CD4-positive, alpha-beta T cell treated with Interferon gamma for 1 hour (primary cell): ENCODE measurements at places on chromosomes 3 and 15.
A peak's percentile ranks its signal among the peaks of the same experiment; 100 is the strongest.

GRCh38 chr15:30859091-30859874, 44.4 kb upstream of the FAN1 start:
- no peak for DNase-seq

DNA sequence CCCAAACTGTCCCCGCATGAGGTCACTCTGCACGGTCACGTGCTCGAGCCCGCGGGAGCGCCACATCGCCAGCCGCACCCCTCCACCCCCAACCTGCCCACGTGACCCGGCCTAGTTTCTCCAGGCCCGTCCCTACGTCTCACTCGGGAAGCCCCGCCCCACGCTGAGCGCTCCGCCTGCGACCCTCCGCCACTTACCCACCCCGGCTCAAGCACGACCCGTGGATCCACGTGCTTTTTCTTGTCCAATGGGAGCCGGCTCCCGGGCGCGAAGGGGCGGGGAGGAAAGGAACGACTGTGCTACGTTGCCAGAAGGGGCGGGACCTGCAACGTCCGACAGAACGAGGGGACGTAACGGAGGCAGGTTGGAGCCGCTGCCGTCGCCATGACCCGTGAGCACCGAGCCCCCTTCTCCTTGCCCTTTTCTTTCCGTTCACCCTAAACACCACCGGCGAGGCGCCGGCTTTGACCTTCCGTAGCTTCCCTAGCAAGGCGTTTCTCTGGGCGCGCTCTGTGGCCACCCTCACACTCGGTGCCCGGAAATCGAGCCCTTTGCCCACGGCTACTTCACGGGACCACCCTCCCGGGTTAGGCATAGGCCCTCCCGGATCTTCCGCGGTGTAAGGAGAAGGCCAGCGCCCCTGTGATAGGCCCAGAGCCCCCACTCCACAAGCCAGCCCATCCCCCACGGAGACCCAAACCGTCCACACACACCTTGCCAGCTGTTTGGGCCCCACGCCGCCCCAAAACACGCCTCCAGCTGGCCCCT, at the start of gene SERF2:
Gene SERF2 (plus strand): TSS at position 328 of the 768 bp plus-strand sequence. CDS start 57 bp downstream, at position 385.
- peak; percentile 100 for DNase-seq

GRCh38 chr3:66980791-66981190, 17.3 kb upstream of the KBTBD8 start:
- DNase-seq = no peak

DNA sequence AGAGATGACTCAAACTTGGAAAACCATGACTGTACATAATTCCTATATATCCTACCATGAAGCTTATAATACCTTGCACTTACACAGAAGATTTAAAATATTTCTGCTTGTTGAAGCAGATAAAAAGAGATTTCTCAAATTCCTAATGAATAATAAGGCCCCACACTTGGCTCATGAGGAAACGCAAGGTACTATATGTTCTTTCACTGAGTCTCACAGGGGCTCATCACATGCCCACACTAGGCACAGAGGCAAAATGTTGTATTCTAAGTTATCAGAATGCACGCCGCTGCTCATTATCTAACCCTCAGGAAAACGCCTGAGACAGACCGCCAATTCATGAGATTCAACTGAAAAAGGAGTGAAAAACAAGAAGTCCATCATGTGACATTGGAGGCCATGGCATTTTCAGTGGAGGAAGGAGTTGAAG, 5.6 kb downstream of the MYO1E start:
- DNase-seq = no peak

- no peak for DNase-seq
Measured at GRCh38 chr15:60369696-60370095, 28.1 kb downstream of the ANXA2 start.

DNA sequence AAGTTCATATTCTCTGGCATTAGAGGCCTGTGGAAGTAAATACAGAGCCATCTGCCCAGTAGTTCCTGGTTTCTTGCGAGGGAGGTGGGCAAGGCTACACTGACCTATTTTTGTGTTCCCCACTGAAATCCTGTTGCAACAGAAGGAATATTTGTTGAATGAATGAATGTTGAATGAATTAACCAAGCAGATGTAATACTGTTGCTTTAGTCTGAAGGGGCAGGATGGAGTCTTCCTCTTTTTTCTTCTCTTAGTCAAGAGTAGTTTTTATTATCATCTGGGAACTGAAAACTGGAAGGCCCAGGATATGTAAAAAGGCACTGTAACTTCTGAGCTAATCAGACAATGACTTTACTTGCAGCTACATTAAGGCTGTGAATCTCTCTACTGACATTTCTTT, 17.1 kb downstream of the BLOC1S6 start:
- no peak for DNase-seq

DNA sequence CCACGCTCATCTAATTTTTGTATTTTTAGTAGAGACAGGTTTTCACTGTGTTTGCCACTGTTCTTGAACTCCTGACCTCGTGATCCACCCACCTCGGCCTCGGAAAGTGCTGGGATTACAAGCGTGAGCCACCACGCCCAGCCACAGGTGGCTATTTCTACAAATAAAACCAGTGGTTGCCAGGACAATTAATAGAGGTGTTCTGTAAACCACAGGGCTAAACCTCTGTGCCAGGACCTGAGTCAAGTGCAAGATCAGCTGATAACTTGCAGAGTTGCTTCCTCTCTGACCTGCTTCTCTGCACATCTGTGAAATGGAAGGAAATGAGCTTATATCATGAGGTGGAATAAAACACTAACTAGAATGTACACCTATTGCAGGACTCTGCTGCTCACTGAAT, 72.8 kb downstream of the CD200R1L start:
- DNase-seq = peak; percentile 53

DNA sequence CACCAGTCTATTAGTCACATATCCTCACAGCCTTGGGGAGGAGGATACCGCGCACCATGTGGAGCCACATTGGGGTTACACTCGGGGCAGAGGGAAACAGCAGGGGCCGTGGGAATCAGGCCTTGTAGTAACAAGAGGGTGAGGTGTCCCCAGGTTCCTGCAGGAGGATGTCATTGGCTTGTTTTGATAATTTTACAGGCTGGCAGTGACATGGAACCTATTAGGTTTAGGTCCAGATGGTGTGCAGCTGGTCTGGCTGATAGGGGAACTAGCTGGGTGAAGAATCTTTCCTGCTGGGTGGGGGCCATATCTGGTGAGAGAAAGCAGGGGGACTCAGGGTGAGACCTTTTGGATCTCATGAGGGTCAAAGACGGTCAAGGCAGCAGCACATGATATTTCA, 9.8 kb upstream of the MEF2A start:
- peak; percentile 30 for DNase-seq

DNA sequence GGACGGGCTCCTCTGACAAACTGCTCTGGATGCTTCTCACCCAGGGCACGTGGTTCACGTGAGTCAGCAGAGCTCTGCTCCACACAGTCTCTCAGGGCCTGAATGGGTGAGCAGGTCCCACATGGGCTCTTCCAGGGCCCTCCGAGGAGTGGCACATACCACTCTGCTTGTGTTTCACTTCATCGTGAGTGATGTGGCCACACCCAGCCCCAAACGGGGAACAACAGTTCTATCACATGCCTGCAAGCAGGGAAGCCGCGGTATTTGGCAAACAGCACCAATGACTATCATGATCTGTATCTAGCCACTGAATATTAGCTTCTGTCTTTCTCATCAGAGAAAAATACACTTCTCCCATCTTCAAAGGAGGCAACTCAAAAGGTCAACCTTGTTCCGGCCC, 352.8 kb downstream of the GABRG3 start:
- no peak for DNase-seq

GRCh38 chr3:158213461-158213860, 103.6 kb downstream of the RSRC1 start:
- no peak for DNase-seq

- DNase-seq = no peak
Measured at GRCh38 chr3:122255757-122256439, 69.2 kb upstream of the CSTA start.

DNA sequence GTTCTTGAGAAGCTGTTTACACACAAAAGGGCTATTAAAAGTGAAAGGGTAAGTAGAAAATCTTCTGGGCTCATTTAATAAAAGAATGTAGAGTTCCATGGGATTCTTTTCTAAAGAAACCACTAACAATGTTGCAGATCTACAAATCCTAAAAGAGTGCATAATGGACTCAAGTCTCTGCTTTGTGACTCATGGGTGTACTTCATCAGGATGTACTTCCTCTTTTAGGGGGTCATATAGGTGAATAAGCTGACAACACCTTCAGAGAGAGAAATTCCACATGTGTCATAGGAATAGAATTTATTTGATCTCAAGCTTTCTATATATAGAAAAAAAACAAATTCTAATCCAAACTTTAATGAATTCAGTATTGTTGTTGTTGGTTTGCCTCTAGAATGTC, 355.5 kb downstream of the TIGIT start:
- DNase-seq = no peak

GRCh38 chr3:33942483-33943150, 144.2 kb downstream of the PDCD6IP start:
- DNase-seq = no peak

DNA sequence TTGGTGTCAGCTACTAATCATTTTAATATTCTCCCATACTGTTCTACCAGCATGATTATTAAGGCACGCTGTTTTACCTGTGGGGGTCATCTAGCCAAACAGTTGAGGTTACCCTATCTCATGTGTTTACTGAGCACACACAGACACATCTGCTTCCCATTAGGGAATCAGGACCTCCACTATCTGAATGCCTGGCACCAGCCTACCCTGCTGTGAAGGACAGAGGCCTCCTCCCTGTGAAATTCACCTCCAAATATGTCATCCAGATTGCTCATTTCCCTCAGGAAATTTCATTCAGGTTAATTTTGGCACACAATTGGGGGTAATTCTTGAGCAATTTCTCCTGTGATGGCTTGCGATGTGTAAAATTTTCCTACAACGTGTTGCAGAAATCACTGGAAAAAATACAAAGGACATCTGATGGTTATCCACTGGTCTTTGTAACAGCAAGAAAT, 155.6 kb upstream of the NR2E3 start:
- no peak for DNase-seq

DNA sequence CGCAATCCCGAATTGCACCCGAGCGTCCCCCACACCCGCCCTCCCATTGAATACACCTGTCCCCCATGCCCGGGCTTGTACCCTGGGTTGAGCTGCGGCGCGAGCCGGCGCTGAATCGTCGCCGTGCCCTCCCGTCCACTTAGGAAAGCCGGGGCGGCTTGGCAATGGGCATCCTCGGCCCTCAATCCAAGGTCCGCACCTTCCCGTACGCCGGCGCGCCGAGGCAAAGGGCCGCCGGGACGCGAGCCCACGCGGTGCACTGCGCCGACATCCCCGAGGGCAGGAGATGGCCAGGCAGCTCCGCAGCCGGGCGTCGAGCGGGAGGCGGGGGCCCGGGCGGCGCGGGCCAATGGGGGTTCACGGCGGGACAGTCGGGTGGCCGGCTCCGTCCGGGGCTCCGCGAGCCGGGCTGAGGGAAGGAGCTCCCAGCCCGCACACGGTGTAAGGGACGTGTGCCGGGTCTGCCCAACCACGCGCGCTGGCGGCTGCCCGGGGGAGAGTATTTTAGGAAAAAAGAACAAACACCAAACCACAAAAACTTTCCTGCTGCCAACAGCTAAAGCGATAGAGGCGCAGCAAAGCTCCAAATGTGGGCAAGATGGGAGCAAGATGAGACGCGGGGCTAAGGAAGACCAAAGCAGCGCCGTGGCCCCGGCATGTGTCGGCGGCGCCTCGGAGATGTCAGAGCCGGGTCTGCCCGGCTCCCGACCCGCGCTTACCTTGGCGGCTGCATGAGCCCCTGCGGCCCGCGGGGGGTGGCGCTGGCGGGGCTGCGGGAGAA, 621 bp downstream of the RGMA start:
- no peak for DNase-seq

DNA sequence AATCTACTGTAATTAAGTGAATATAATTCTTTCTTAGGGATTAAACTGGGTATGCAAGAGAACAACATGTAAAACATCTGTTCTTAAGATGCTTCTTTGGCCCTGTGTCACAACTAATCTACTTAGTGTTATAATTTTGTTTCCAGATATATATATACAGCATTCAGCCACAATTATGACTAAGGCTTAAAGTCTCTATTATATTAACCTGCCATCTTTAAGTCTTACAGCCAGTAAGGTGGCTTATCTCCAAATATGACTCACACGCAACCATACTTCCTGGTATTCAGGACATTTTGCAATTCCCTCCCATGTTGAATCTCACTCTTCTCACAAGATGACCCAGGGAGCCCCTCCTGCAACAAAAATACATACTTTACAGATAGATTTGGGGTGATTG, 6.6 kb upstream of the KBTBD8 start:
- no peak for DNase-seq

- DNase-seq = no peak
Measured at GRCh38 chr15:92142242-92143232, 251.1 kb upstream of the ST8SIA2 start.

DNA sequence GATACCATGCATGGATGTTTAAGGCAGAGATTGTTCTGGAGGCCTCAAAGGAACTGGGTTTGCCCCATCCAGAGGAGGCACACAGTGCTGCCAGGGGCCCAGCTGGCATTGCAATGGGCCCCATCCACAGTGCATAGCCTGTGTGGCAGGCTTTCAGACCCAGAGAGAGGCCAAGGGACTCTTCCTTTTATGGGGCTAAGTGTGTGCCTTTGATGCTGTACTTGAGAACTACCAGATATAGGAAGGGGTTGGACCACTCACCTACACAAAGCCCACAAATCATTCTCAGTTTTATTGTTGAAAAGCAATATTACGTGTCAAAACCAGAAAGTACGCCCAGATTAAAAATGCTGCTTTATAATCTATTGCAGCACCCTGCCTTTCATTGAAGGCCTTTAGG, 134.9 kb downstream of the EPHB1 start:
- no peak for DNase-seq

DNA sequence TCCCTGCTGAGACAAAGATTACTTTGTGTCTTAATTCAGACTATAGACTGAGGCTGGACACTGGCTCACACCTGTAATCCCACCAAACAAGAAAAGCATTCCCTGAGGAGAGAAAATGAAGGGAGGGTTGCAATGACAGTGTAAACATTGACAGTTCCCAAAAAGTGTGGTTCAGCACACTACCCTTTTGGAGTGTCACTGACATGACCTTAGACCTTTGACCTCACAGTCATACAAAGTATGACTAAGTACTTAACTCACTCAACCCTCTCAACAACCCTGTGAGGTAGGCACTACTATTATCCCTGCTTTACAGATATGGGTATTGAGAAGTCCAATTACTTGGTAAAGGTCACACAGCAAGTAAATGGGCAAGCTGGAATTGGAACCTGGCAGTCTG, 341.7 kb downstream of the LRRC3B start:
- DNase-seq = no peak

DNA sequence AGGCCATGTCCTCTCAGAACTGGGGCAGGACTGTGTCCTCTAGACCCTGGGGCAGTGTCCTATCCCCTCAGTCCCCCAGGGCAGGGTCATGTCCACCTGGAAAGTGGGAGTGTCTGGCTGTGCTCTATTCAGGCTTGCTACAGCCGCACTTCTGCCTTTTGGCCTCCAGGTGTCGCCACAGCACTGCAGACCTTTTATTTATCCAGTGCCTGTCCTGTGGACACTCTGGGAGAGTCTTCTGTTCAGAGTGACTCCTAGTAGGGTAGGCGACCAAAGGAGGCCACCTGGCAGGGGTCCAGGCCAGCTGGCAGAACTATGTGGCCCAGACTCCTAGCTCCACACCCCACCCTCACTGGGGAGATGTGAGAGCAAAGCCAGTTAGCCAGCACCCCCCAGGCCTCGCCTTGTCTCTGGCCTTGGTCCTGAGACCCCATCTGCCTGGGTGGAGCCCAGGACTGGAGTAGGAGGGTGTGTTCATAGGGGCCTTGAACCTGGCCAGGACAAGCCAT, 3.9 kb downstream of the TMIE start:
- peak; percentile 62 for DNase-seq

GRCh38 chr15:40327457-40327856, 4.0 kb downstream of the INAFM2 start:
- DNase-seq = no peak

GRCh38 chr3:63968612-63969350, 54.5 kb downstream of the PSMD6 start:
- DNase-seq = no peak
